ENCODE measurements at places on chromosomes 5 and 9.

DNA sequence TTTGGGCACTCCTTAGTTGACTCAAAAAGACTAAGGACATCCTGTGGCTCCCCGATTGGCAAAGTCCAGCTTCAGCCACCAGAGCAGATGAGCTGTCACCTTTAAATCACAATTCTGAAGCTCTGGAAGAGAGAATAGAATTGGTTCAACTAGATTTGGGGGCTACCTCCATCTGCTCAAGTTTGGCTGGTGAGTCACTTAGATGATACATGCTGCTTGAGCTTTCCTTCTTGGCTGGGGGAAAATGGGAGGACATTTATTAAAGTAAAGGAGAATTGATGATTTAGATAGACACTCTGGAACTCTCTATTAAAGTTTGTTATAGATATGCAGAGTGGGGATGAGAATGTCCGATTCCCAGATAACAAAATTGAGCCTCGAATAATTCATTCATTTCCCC is 30.0 kb upstream of the GRIA1 start:
- DNase-seq, result no peak

- no peak for DNase-seq
Measured at GRCh38 chr9:134481762-134482161, 155.5 kb downstream of the RXRA start.

- no peak for DNase-seq
Measured at GRCh38 chr5:65461490-65461889, 20.2 kb downstream of the ADAMTS6 start.

DNA sequence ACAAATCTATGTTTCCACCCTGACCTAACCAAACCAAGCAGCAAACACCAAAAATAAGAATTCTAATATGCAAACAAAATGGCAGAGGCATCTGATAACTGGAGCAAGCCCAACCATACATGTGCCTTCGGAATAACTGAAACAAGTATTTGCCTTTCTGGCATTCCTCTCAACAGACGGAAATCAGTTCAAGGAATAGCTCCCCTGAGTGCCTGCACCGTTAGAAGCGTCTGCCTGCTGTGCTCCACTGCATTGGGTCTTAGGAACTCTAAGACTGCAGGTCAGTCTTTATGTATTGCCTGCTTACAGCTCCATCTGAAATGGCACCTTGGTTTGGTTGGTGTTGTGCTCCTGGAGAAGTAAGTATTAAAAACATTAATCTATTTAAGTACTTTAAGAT is 98.5 kb downstream of the MRPS27 start:
- DNase-seq, result no peak

GRCh38 chr9:100670719-100671118 is 92.8 kb downstream of the CAVIN4 start:
- DNase-seq, result peak; percentile 61

- DNase-seq, result no peak
Measured at GRCh38 chr5:72433522-72433921, 73.7 kb downstream of the ZNF366 start.

- DNase-seq, result no peak
Measured at GRCh38 chr5:169098331-169099121, 202.4 kb downstream of the SLIT3 start.

DNA sequence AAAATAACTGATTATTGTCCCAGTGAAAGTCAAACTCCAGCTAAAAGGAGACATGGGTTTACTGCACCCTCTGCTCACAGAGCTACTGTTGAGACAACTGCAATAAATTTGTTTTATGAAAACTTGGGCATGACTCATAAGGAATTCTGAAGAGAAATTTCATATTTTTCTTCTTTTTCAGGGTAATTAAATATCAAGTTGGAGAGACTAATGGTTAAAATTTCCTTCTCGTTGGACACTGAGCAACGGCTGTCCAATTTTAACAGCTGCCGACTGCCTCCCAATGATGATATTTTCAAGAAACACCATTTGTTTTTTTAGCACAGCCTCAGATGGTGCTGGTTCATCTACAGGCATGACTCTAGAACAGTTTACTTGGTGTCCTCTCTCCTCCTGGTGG is 259.2 kb upstream of the RGMB start:
- no peak for DNase-seq

GRCh38 chr9:74138182-74138581 is 359.0 kb upstream of the RORB start:
- DNase-seq, result no peak

DNA sequence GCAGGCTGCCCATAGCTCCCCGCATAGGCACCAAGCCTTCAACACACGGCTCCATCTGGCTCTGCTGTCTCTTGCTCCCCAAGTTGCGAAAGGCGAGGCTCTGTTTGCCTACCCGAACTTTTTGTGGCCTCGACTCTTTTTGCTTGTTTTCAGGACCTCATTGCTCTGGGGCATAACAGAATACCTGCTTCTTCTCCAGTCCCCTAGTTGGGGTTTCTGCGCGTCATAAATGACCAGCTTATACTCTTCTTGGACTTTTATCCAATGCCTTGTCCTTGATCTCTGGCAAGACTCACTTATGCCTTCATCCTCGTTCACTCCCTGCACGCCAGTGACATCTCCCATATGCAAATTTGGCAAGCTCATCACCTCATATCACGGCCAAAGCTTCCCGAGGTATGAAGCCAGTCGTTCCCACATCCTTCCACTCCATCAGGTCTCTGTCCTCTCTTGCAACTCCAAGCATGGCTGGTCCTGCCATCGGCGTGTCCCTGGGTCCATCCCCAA is 238.8 kb upstream of the ADAMTS16 start:
- no peak for DNase-seq

- no peak for DNase-seq
Measured at GRCh38 chr9:119154527-119154926, 214.7 kb downstream of the BRINP1 start.

GRCh38 chr9:130183133-130183762 is 11.0 kb downstream of the NCS1 start:
- no peak for DNase-seq

DNA sequence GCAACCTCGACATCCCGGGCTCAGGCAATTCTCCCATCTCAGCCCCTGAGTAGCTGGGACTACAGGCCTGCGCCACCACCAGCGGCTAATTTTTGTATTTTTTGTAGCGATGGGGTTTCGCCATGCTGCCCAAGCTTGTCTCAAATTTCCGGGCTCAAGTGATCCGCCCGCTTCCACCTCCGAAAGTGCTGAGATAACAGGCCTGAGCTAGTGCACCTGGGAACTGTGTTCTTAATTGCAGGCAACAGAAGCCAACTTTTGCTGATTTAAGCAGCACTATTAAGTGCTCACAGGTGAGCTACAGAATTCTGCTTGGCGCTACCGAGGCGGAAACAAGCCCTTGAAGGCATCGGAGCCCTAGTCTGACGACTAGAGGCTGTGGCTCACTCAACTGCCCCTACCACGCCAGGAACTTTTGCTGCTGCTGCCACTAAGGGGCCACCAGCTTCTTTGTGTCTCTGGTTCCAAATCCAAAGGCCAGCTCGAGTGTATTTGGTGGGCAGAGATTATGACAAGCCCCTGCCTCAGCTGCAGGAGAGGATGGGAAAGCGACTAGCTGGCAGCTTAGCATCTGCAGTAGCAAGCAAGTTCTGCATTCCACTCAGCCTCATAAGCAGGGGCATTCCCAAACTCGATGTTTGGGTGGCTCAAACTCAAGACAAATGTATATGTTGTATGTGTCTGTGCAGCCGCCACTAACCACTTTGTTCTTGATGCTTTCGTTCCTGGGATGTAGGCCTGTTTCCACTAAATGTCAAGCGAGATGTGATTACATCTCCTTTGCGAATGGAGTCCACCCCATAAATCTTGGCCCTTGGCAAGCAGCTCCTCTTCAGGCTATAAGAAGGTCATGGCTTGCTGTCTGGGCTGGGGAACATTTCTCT is 10.6 kb upstream of the HMCN2 start:
- peak; percentile 92 for DNase-seq

- no peak for DNase-seq
Measured at GRCh38 chr9:99466781-99467180, 244.7 kb downstream of the SEC61B start.

GRCh38 chr9:137672907-137673791 is 54.3 kb downstream of the EHMT1 start:
- DNase-seq, result peak; percentile 6

DNA sequence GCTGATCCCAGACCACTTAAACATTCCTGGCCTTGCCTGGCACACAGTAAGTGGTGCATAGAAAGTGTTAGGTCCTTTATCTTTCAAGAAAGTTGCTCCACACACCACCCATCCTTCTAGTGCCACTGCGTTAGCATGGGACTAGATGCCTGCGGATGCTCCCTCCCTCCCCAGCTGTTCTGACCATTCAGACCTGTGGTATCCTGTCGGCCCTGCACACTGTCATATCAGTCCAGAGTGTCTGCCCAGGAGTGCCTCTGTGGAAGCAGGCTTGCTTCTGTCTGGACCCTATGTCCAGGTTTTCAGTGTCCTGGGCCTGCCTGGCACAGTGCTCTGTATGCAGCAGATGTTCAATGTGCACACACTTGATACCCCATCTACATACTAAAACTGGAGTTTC is 38.3 kb upstream of the SMU1 start:
- DNase-seq, result no peak

DNA sequence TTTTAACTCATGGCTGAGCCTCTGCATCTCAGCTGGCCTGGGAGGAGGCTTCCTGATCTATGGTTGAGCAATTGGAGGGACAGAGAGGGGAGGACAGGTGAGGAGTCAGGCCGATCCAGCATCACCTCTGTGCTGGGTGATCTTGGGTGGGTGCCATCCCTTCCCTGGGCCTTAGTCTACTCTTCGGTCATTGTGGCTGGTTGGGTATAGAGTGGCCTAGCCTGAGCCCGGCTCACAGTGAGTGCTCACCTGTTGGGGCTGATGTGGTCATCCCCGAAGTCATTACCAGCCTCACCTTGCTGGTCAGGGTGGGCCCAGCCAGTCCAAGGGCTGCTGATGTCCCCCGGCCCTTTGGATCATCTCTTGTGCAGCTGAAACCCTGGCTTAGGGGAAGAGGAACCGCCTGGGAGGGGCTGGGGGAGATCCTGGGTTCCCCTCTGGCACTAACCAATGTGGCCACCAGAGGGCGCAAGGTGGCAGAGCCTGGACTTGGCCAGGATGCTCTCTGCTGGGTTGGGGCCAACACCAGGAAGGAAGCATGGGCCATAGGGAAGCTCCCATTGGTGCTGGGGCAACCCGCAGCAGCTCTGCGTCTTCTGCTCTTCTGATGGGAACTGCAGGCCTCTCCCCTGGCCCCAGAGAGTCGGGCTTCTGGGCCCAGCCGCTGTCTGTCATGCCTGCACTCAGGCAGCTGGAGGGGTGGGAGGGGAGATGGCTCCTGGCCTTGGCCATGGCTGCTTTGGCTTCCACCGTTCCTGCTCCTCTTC is 17.3 kb upstream of the ODF2 start:
- DNase-seq, result peak; percentile 70

DNA sequence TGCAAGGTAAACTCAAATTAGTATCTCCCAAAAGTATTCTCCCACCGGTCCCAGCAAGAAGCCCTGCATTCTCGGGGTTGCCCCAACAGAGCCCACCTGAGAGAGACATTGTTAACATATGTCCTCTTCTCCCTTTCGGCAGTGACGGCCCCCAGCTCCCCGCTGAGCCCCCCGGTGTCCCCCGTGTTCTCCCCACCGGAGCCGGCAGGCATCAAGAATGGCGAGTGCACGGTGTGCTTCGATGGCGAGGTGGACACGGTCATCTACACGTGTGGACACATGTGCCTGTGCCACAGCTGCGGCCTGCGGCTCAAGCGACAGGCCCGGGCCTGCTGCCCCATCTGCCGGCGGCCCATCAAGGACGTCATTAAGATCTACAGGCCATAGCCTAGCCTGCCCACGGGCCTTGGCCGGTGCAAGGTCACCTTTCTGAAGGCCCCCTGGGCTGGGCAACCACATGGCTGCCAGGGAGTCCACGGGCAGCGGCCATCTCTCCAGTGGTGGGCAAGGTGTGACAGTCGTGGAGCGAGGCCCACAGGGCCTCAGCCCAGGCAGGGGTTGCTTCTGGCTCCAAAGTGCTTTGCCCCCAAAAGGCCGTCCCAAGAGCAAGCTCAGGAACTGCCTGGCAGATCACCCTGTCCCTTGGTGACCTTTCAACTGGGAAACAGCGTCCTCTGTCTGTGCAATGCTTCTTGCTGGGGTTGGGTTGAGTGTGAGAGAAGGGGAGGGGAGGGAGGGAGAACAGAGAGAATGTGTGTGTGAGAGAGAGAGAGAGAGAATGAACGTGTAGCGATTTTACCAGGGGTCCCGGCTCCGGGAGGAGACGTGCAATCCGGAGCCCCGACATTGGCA is 45.7 kb downstream of the NEURL1B start:
- DNase-seq, result no peak

DNA sequence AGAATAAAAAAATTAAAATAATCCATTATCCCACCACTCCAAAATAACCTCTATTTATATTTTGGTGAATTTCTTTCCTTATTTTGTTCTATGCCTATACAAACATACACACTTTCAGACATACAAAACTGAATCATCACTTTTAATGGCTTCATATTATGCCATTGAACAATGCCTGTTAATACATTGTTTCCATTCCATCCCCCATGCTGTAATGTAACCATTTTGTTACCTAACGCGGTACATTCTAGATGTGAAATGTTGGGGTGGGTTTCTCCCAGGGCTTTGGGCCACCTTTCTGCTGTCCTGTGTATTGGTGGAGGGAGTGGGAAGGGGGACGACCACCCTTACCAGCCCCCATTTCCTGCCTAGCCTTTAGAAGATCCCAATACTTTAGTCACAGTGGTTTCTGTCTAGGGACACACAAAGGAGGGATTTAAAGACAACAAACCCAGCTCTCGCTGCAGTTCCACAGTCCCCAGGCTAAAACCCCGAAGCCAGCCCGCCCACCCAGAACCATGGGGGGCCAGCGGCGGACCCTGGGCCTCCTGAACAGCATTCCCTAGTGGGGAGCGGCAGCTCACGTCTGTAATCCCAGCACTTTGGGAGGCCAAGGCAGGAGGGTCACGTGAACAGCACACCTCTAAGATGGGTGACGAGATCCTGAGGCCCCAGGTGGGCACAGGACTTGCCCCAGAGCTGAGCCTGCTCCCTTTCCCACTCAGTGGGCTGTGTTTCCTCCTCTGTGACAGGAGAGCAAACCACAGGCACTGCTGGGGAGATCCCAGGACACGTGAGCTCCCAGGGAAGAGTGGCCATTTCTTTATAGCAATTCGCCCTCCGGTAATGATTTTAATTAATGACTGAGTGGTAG is 56.9 kb upstream of the STXBP1 start:
- no peak for DNase-seq

DNA sequence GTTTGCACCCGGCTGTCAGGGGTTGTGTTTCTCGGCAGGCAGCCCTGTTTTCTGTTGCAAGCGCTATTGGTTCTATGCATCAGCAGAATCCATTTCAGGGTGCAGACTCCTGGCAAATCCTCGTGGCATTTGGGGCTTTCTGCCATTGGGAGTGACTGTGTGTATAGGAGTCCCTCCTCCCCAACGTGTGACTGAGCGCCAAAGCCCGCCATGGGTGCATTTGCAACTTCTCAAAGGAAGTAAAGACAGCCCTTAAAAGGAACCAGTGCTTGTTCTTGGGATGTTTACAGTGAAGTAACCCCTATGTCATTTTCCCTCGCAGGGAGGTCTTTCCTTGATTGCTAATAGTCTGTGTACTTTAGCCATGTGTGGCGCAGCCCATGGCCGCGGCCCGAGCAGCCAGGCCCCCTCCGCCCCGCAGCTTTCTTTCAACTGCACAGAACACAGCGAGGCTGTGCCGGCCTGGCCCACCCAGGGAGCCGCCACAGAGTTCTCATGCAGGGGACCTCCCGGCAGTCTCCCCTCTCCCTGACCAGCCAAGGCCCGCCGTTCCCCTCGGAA is 175.6 kb downstream of the HSD17B3 start:
- DNase-seq, result no peak

GRCh38 chr5:39024884-39025283 is 49.3 kb downstream of the RICTOR start:
- DNase-seq, result no peak

Measured in NCI-H1105 treated with DMSO at 0.1 percent for 48 hours (cell line).